GM19239 (cell line): ENCODE measurements at places on chromosomes 6 and 20.

DNA sequence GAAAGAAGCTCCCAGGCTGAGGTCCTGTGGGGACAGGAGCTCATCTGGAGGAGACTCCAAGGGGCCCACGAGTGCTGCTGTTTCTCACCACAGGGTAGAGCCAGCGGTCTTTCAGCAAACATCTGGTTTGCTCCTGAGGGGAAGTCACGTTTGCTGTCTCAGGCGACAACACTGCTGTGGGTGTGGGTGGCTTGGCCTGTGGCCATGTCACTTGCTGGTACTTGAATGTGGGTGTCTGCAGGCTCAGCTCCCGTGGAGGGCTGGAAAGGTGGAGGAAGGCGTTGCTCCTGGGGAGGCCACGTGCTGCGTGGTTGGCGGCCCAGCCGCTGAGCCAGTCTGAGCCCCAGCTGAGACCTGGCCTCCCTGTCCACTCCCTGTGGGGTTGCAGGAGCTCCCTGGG lies 52.8 kb upstream of the MPC1 start:
- DNase-seq = no peak

GRCh38 chr6:139055709-139056108 lies 27.2 kb downstream of the ABRACL start:
- no peak for DNase-seq

GRCh38 chr6:138184230-138184629 lies 22.5 kb downstream of the ARFGEF3 start:
- DNase-seq = no peak

GRCh38 chr6:12608016-12608860 lies 108.3 kb upstream of the PHACTR1 start:
- DNase-seq = no peak

GRCh38 chr20:44527716-44528199 lies 5.9 kb upstream of the SERINC3 start:
- no peak for DNase-seq

DNA sequence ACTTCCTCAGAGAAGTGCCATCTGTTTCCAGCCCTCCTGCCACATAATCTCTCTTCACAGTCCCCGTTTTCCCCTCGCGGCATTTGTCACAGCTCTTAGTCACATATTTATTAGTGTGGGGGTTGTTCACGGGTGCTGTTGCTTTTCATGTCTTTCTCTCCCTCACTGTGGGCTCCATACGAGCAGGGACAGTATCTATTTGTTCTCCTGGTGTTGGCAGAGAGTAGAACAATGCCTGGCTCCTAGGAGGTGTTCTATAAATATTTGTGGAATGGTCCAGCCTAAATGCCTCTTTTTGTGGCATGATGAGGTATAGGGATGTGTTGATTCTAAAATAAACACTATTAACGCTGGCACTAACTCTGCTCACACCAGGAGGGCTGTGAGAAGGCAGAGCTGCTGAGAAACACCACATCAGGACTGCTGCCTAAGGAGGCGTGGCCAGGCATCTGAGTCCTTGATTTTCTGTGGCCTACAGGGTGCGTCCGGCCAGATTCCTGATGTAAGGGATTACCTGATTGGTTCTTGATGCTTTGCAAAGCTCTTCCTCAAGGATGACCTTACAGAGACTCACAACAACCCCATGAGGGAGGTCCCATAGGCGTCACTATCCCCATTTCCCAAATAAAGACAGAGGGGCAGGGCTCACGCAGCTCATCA lies 219.8 kb upstream of the ARID1B start:
- DNase-seq = no peak

GRCh38 chr6:137646484-137646883 lies 152.3 kb upstream of the OLIG3 start:
- no peak for DNase-seq

- DNase-seq = no peak
Measured at GRCh38 chr20:46261456-46262253, 46.6 kb downstream of the CDH22 start.

- DNase-seq = no peak
Measured at GRCh38 chr20:24880356-24880755, 68.7 kb upstream of the CST7 start.

DNA sequence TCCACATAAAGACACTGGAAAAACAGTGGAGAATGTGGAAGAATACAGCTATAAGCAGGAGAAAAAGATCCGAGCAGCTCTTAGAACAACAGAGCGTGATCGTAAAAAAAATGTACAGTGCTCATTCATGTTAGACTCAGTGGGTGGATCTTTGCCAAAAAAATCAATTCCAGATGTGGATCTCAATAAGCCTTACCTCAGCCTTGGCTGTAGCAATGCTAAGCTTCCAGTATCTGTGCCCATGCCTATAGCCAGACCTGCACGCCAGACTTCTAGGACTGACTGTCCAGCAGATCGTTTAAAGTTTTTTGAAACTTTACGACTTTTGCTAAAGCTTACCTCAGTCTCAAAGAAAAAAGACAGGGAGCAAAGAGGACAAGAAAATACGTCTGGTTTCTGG lies 57.1 kb downstream of the MAP3K4 start:
- DNase-seq = no peak

- no peak for DNase-seq
Measured at GRCh38 chr6:15888798-15889772, 226.3 kb upstream of the DTNBP1 start.

DNA sequence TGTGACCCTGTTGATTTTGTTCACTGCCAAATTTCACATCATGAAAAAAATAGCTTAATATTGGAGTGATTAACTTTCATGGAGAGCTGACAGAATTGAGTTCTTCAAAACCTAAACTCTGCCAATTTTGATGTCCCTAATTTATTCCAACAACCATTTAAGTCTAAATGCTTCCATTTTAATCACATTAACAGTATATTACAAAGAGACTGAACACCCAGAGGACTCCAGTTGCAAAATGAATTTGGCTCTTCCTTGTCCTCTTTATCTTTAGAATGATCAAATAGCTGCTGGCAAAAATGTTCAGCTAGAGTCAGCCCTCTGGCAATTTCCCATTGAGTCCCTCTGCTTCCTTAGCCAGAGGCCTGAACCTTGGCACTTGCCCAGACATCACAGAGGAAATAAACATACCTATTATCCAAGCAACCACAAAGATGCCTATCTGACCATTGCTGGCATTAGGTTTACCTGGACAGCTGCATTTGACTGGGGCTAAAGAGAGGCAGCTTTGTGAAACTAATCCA lies 299.0 kb upstream of the STXBP5 start:
- DNase-seq = no peak

- DNase-seq = no peak
Measured at GRCh38 chr6:137666202-137666774, 172.1 kb upstream of the OLIG3 start.

DNA sequence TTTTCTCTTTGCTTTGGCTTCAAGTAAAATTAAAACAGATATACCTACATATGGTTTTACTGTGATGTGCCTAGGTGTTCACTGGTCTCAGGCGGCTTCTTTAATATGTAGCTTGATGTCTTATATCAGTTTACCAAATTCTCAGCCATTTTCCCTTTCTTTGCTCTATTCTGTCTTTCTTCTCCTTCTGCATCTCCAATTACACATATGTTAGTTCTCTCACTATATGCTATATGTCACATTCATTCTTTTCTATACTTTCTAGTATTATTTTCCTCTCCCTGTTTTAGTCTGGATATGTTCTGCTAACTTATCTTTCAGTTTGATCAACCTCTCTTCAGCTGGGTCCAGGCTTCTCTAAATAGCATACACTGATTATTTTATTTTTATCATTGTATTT lies 14.4 kb upstream of the WFDC8 start:
- DNase-seq = no peak

DNA sequence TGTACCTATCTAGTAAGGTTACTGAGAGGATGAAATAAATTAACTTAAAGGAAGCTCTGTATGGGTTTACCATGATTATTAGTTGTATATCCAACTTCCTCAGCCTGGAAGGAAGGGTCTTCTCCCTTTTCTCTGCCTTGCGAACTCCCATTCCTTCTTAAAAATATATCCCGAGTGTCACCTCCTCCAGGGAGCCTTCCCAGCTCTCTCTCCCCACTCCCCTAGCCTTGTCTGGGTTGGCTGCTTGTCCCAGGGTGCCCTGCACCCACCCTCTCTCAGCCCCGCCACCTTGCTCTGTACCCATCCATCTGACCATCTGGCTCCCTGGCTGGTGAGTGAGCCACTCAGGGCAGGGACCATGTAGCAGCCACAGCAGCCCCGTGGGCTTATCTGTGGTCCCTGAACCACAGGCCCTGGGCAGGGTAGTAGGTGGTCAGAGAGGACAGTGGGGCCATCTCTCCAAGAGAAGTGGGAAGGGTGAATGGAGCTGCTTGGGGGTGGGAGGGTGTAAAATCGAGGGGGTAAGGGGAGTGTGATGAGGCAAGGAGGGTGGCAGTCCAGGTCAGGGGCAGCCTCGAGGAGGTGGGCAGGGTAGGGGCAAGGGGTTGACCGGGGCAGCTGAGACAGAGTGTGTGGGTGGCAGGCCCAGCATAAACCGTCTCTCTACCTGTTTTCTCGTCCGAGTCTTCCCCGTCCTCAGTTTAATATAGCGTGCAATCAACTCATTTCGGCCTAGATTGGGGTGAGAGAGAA lies 12.8 kb downstream of the TEAD3 start:
- no peak for DNase-seq

- DNase-seq = no peak
Measured at GRCh38 chr6:55011034-55011433, 163.3 kb upstream of the HCRTR2 start.

GRCh38 chr20:62244644-62245108 lies 6.4 kb downstream of the OSBPL2 start:
- DNase-seq = no peak

- no peak for DNase-seq
Measured at GRCh38 chr20:31915491-31916280, 36.2 kb downstream of the PDRG1 start.

- no peak for DNase-seq
Measured at GRCh38 chr6:2244261-2245102, 923 bp downstream of the GMDS start.

DNA sequence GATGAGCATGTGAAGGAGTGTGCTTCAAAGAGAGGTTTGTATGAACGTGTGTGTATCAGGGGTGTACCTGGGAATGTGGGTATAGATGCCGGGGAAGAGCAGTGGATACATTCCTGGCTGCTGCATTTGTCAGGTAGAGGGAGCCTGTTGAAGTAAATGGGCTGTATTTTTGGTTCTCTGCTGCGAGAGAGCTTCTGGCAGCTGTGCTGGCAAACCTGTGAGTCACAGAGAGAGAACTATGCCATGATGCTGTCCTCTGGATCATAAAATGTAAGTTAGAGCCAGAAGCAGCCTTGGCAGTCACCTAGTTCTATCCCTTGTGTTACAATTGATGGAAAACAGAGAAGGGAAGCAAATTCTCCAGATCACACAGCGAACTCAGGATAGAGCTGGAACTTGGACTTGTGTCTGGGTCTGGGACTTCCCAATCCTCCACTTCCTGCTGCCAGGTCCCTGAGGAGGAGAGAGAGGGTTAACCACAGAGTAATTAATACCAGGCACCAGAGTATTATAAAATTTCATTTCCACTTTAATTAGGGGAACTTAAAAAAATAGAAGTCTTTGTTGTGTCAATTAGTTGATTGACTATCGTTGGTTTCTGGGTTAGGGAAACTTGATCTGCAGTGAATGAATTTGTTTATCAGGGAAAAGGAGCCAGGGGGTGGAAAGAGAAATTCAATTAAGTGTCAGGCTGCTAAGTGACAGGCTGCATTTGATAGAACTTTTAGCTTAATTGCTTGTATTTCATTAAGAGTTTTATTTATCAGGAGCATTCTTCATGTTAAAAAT lies 41.1 kb upstream of the GTSF1L start:
- DNase-seq = no peak

DNA sequence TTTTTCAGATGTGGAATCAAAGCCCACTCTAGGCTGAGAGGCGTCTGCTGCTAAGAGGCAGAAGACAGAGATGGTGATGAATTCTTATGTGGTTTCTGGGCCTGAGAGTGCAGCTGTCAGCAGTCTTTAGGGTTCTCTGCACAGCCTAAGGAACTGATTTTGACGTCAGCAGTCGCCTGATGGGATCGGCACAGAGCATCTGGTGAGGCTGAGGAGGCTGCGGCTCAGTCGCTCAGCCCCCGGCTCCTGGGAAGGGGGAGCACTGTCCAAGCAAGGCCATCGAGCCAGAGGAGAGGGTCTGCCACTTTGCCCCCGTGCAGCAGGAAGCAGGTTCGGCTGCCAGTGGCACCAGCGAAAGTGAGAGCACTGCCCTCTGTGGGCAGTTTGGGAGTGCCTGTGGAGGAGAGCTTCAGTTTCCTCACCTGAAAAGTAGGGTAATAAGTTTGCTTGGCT lies 92.5 kb downstream of the TCP11 start:
- no peak for DNase-seq

GRCh38 chr6:34102696-34103095 lies 43.2 kb downstream of the GRM4 start:
- no peak for DNase-seq

DNA sequence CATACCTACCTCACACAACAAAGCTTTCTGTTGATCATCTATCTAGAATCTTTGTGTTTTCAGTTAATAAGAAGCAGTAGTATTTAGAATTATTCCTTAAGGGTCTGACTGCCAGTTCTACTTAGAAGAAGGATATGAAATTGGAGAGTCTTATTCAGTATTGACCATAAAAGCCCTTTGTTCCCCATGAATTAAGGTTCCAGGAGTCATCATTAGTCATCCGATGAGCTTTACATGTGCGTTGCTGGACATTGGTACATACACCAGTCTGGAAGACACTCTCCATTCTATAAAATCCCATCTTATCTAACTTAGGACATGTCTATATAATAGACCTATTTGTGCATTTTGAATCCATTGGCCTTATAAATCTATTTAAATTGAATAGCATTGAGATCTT lies 34.4 kb upstream of the RNF217 start:
- no peak for DNase-seq

DNA sequence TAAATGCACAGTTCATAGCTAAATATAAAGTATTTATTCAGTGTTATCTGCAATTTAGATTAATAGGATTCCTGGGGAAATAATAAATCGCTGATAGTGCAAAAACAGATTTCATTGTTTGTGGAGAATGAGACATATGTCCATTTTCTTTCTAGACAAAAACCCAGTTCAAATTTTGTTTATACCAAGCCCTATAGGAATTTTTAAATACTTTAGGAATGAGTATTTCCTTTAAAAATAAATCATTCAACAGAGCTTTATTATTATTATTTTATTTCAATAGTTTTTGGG lies 86.5 kb downstream of the METTL24 start:
- no peak for DNase-seq

GRCh38 chr6:106802139-106802538 lies 172.4 kb downstream of the CD24 start:
- no peak for DNase-seq

DNA sequence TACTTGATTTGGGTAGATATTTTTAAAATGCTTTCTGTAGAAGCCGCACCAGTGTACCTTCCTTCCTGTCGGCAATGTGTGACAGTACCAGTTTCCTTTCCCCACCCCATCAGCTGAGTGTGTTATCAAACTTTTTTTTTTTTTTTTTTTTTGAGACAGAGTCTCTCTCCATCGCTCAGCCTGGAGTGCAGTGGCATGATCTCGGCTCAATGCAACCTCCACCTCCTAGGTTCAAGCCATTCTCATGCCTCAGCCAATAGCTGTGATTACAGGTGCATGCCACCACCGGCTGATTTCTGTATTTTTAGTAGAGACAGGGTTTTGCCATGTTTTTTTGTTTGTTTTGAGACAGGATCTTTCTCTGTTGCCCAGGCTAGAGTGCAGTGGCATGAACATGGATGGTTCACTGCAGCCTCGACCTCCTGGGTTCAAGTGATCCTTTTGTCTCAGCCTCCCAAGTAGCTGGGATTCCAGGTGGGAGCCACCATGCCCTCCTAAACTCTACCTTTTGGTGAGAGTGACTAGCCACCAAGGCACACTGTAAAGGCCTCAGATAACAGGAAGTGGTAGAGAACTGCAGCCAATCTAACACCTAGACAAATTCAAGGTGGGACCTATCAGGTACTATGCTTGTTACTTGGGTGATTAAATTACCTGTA lies 26.5 kb upstream of the ZBTB22 start:
- DNase-seq = peak; percentile 53
